ENCODE measurements at places on chromosomes 11 and 22. TPM values are rescaled to one million over a fixed set of nuclear protein-coding genes. Genes with fewer than 3 reads are reported as not detected.

The B3GAT1 gene
- total RNA-seq = 18.2 TPM

GRCh38 chr11:15204711-15205110 lies 90.0 kb downstream of the INSC start:
- no peak for DNase-seq
- peaks cover 12% of the 10 kb centered on the region for H3K27me3 ChIP-seq
- peaks cover 3% of the 10 kb centered on the region for H3K4me1 ChIP-seq
- no peaks in the 10 kb centered on the region for H3K36me3 ChIP-seq

- no peak overlapping the region for H3K4me3 ChIP-seq
- H3K27ac ChIP-seq = no peak overlapping the region
- H3K36me3 ChIP-seq = no peaks in the 10 kb centered on the region
- peaks cover 5% of the 10 kb centered on the region for H3K27me3 ChIP-seq
These were observed 27.7 kb downstream of the MAPK1 start for GRCh38 chr22:21839765-21840140.

DNA sequence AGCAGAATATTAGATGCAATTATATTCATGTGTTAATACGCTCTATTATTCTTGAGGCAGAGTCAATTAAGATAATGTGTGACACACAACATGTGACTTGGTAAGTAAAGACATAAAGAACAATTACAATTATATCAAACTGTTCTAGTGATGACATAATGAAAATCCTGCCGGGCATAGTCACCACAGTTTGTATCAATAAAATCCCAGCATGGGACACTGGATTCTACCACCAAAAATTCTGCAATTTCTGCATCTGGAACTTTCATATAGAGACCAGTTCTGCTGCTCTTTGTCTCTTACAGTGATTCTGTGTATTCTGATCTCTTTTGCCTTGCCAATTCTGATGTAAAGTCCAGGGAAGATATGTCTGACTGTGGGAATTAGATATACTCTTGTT lies 495.6 kb upstream of the LRRC4C start:
- no peaks in the 10 kb centered on the region for H3K4me1 ChIP-seq
- no peak for DNase-seq
- H3K27me3 ChIP-seq = peaks cover 3% of the 10 kb centered on the region
- H3K36me3 ChIP-seq = peaks cover 8% of the 10 kb centered on the region
- no peak overlapping the region for H3K27ac ChIP-seq

- peaks cover 41% of the 10 kb centered on the region for H3K36me3 ChIP-seq
- DNase-seq = peak; percentile 6
- no peak overlapping the region for H3K27ac ChIP-seq
- peaks cover 3% of the 10 kb centered on the region for H3K27me3 ChIP-seq
- H3K4me3 ChIP-seq = peak overlapping the region; percentile 56
- H3K4me1 ChIP-seq = no peaks in the 10 kb centered on the region
These were observed 14.4 kb upstream of the OOSP1 start for GRCh38 chr11:59923813-59924212.

The CHCHD10 gene
- total RNA-seq = 55.8 TPM

The NRIP3 gene
- 1.4 TPM for total RNA-seq
